ENCODE measurements at places on chromosomes 2 and 18.

DNA sequence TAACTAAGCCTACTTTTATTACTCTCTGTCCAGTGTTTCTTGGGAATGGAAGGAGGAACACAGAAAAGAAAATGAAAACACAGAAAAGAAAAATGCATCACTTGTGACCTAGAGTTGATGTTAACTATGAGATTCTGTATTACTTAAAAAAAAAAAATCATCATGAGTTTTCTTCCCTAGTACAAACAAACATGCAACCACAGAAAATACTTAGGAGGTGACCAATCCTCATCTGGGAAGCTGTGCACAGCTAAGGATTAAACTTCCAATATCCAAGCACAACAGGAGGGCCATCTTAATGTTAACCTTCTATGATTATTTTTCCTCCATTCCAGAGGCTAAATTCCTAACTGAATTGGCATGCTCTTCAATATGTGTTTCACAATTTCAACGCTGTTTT, 1140.4 kb downstream of the LRP1B start:
- DNase-seq, result no peak

- no peak for DNase-seq
Measured at GRCh38 chr18:60865801-60866200, 467.4 kb upstream of the CDH20 start.

- DNase-seq, result no peak
Measured at GRCh38 chr2:174753038-174753633, 11.1 kb downstream of the CHRNA1 start.

GRCh38 chr18:51537487-51537886, 340.0 kb upstream of the MEX3C start:
- DNase-seq, result peak; percentile 46

DNA sequence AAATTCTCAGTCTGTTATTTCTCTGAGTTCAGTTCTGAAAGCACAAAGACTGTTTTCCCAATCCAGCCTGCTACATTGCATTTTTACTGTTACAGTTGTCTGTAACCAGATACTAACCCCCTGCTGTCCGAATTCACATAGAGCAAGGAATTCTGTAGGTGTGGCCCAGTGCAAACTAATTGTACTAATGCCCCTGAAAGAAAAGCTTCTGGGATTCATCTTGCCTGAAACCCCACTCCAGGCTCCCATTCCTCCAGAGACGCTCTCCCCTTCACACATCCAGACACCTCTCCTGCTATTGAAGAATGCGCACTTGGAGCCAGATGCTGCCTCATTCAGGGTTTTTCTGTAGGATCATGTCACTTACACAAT, 127.0 kb downstream of the TTC32 start:
- DNase-seq, result no peak

- no peak for DNase-seq
Measured at GRCh38 chr2:59314031-59314766, 1073.1 kb upstream of the FANCL start.
